ENCODE measurements at places on chromosomes 2 and 18.

GRCh38 chr2:99101697-99102096 lies 39.8 kb upstream of the C2orf15 start:
- DNase-seq: no peak

GRCh38 chr2:143528021-143528420 lies 398.8 kb downstream of the ARHGAP15 start:
- DNase-seq: no peak

- DNase-seq: no peak
Observed at GRCh38 chr2:229733611-229734245, 19.4 kb upstream of the DNER start.

GRCh38 chr2:172938713-172939375 lies 136.8 kb upstream of the MAP3K20 start:
- DNase-seq: no peak

DNA sequence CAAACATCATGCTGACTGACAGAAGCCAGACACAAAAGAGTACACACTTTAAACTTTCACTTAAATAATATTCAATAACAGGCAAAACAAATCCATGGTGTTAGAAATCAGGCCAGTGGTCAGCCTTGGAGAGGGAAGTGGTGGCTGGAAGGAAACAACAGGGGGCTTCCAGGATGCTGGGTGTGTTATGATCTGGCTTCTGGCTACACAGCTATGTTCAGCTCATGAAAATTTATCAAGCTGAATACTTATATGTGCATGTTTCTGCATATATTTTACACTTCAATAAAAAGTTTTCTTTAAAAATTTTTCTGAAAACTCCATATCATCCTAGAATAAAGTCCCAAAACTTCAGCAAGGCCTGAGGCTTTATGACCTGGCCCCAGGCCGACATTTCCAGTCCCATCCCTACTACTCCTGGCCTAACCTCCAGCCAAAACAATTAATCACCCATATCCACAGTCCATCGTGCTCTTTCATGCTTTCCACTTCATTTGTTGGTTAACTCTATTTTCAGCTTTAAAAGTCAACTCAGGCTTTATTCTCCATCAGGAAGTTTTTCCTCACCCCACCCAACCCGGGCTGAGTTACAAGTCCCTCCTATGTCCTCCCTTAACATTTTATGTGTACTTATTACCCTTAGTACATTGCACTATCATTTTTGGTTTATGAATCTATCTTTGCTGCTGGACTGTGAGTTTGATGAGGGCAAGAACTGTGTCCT lies 27.9 kb upstream of the SPTBN1 start:
- no peak for DNase-seq

DNA sequence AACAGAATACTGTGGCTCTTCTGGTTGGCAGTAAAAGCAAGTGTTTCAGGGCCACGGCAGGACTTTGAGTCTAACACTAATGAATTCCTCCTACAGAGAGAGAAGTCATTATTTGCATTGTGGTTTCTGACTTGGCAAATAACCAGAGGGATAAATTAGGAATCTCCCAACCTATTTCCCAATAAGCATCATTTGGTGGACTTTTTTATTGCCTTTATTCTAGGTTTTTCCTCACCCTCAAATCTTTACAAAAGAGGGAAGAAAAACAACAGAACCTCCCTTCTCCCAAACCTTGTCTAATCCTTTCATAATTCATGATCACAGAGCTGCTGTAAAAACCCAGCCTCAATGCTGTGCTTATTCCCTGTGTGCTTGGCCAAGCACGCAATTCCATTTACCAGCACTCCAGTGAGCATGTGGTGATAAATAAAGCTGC lies 179.7 kb downstream of the AGPS start:
- peak; percentile 81 for DNase-seq

- no peak for DNase-seq
Observed at GRCh38 chr2:105775809-105776559, 31.3 kb downstream of the NCK2 start.

DNA sequence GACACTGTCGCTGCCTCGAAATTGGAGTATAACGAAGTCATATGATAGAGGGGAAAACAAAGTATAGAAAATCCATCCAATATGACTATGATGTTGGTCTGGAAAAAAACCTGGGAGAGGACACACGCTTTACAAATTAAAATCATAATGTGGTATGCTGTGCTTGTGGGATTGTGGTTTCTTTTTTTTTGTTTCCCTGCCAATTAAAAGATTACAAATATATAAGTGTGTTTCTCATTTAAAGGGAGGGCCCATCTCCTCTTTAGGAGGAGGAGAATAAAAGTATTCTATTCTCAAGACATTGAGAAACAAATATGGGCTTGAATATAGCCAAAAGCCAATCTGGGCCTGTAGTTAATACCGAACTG lies 86.6 kb downstream of the EPHA4 start:
- DNase-seq: no peak

DNA sequence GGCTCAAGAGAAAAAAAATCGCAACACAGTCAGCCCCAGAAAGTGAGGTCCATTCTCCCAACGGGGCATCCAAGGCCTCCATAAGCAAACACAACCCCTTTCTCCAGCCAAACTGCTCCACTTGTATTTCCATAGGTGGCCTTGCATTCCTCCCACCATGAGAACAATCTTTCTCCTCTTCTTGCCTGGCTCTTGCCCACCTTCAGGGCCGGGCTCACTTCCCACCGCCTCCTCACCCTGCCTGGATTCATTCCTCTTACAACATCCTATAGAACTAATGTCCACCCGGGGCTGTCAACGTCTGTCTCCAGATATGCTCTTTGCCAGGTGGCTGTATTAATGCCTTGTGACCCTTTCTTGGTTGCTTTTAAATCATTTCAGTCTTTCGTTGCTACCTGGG lies 124.5 kb downstream of the SMAD7 start:
- DNase-seq: no peak

DNA sequence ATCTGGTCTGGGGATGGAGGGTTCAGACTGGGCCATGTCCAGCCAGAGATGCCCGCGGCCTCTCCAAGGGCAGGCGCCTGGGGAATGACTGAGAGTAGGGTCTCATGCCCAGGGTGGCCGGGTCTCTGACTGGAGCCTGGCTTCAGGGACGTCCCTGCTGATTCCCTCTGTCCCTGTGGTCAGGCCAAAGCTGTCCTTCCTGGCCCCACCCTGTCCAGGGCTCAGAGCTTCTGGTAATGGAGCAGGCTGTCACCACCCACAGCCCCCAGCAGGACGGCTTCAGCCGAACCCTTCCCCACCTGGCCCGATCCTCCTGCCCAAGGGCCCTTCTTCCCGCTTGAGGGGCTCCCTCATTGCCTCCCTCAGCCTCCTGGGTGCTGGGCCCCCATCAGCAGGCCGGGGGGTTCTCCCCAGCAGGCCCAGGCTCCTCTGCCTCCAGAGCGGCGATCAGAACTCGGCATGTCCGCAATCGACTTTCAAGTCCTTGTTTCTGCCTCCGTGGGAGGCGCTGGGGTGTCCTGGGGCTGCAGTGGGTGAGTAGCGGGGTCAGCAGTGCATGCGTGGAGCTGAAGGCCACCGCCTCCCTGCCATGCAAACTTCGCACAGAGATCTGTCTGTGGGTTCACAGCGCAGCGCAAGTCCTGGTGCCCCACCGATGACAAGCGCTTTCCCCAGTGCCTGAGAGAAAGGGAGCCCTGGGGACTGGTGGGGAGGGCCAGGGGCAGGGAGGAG lies 18.3 kb downstream of the RAMP1 start:
- no peak for DNase-seq

Measured in NCI-H2171 (cell line).